SK-N-SH (cell line): ENCODE measurements at places on chromosomes 5 and 9. TPM values are rescaled to one million over a fixed set of nuclear protein-coding genes. Genes with fewer than 3 reads are reported as not detected.
A peak's percentile ranks its signal among the peaks of the same experiment; 100 is the strongest.

The MAMDC2 gene
- not detected in 2 replicates for polyA plus RNA-seq

The EQTN gene
- not detected in 2 replicates for polyA plus RNA-seq

The FST gene
- polyA plus RNA-seq: 157 and 162 TPM in 2 replicates

- no peaks in the 10 kb centered on the region for H3K36me3 ChIP-seq
- no peaks in the 10 kb centered on the region for H3K27me3 ChIP-seq
- H3K4me3 ChIP-seq: no peak overlapping the region
These were observed 21.8 kb upstream of the CPEB4 start for GRCh38 chr5:173866243-173866857.

DNA sequence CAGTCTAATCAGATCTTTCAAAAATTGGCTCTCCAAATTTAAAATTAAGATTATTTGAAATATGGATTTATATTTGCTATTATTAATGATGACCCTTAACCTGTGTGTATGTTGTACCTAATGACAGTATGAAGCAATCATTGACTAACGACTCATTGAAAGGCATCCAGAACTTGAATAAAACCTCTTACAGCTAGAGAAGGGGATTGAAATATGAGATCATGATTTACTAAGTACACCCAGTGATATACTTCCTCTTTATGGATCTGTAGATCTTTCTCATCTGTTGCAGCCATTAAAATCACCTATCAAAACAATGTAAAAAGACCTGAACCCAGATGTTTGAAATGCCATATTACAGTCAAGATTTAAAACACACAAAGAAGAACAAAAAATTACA lies 126.5 kb downstream of the RPS23 start:
- peaks cover 5% of the 10 kb centered on the region for H3K36me3 ChIP-seq
- peaks cover 20% of the 10 kb centered on the region for H3K4me1 ChIP-seq
- no peak overlapping the region for H3K4me3 ChIP-seq
- H3K27me3 ChIP-seq: no peaks in the 10 kb centered on the region
- H3K27ac ChIP-seq: peak overlapping the region; percentile 68

DNA sequence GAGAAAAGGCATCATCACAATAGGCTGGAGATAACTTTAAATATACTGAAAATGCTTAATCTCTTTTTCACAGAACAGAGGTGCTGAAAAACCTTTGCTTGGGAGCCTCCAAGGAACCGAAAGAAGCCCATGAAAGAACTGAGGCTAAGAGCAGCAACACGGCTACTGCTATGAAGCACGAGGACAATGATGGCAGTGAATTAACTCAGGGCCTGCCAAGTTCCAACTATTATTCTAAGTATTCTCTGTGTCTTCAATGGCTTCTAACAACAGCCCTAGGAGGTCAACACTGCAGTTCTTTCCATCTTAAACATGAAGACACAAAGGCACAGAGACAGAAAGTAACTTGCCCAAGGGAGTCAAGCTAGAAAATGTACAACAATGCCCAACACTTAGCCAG lies 293.0 kb upstream of the DAP start:
- H3K36me3 ChIP-seq: no peaks in the 10 kb centered on the region
- no peak overlapping the region for H3K4me3 ChIP-seq
- no peak overlapping the region for H3K27ac ChIP-seq

- peak; percentile 21 for DNase-seq
- H3K4me3 ChIP-seq: no peak overlapping the region
- H3K36me3 ChIP-seq: no peaks in the 10 kb centered on the region
- no peaks in the 10 kb centered on the region for H3K4me1 ChIP-seq
- H3K27ac ChIP-seq: no peak overlapping the region
These were observed 449 bp upstream of the ADCY2 start for GRCh38 chr5:7395432-7395946.

DNA sequence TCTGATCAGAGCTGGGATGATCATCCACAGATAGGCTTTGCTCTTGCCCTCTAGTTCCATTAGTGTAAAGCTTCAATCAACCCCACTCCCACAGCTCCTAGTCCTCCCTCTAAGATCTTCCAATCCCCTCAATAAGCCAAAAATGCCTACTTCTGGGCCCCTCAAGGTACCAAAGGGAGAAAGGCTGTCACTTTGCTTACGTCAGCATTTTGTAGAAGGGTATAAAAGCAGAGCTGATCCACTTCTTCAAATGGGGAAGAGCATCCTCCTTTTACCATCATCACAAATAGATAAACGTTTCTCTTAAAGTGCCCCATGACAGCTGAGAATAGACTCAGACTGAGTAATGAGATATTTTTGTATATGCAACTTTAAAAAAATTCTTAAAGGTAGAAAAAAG lies 13.1 kb upstream of the ADGRV1 start:
- no peaks in the 10 kb centered on the region for H3K27me3 ChIP-seq
- H3K4me3 ChIP-seq: no peak overlapping the region
- peaks cover 2% of the 10 kb centered on the region; the same call in 1 of the 2 replicates for H3K4me1 ChIP-seq
- no peak overlapping the region for H3K27ac ChIP-seq
- H3K36me3 ChIP-seq: no peaks in the 10 kb centered on the region

- no peak overlapping the region for H3K27ac ChIP-seq
These were observed 525 bp upstream of the DAPK1 start for GRCh38 chr9:87497080-87497603.
